NCI-H526 (cell line): ENCODE measurements at places on chromosomes 5 and 9.

GRCh38 chr9:120619751-120620655 is 40.0 kb upstream of the CDK5RAP2 start:
- DNase-seq, result peak; percentile 18

- DNase-seq, result no peak
Measured at GRCh38 chr9:13446938-13447842, 167.7 kb upstream of the MPDZ start.

- DNase-seq, result no peak
Measured at GRCh38 chr5:135031813-135032694, 2.0 kb downstream of the PITX1 start.

- DNase-seq, result no peak
Measured at GRCh38 chr5:134141331-134142050, 27.0 kb downstream of the TCF7 start.

GRCh38 chr5:124537107-124537506 is 209.3 kb downstream of the ZNF608 start:
- no peak for DNase-seq

GRCh38 chr5:96300976-96301375 is 132.1 kb downstream of the PCSK1 start:
- no peak for DNase-seq

- no peak for DNase-seq
Measured at GRCh38 chr5:16656561-16657191, 39.9 kb upstream of the RETREG1 start.

- peak; percentile 75 for DNase-seq
Measured at GRCh38 chr5:80408484-80409366, 861 bp downstream of the ZFYVE16 start.
